KBM-7 (cell line): ENCODE measurements at places on chromosomes 3 and 15.

DNA sequence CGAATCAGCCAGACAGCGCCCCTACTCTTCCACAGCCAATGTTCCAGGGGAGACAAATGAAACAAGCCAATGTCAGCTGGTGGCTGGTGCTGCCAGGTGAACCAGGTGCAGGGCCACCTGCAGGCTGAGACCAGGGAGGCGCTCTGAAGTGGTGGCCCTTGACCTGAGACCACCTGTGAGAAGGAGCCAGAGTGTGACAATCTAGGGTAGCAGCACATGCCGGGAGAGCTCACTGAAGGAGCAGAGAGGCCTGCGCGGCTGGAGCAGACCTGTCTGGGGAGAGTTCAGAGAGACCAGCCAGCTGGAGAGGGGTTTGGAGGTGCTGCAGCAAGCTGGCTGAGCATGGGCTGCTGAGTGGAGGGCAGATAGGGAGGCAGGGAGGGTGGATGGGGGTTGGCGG lies 693 bp upstream of the STAB1 start:
- DNase-seq = no peak

- no peak for DNase-seq
Observed at GRCh38 chr3:186340204-186340603, 21.8 kb downstream of the DGKG start.

GRCh38 chr3:197286678-197287077 lies 11.7 kb downstream of the DLG1 start:
- DNase-seq = no peak

DNA sequence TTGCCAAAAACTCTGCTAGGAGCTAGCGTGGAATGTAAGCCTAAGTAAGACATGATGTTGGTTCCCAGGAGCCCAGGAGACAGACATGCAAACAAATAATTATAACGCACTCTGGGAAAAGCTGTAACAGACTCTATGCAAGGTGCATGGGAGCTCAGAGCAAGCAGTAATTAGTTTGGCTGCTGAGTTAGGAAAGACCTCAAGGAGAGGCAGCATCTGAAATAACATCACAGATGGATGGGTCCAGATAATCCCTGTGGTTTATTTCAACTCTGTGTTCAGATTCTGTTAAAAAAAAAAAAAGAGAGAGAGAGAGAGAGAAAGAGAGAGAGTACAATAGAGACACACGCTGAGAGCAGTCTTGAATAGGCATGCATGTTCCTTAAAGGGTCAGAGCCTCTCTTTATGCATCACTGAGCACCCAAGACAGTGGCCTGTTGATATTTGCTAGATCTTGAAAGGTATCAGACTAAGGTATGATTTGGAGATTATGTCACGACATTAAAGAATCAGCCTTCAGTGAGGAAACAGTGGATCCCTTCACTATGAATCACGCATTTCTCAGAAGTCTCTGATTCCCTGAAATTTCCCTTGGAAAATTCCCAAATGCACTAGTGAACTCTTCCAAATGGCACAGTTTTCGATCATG lies 124.4 kb upstream of the LIPC start:
- DNase-seq = peak; percentile 42

DNA sequence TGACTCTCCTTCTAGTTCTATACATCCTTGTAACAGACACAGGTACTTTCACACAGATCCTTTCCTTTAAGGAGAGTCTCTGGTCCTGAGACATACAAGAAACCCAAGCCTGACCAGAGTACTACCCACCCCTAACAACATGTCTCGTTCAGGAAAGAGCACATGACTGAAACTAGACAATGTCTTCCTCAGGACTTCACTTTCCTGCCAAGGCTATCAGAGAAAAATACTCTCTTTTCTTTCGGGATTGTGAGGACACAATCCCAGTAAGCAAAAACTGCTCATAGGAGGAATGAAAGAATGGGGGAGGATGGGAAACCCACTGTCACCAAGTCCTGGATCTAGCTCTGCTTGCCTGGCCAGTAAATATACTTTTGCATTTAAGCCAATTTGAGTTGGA lies 11.5 kb upstream of the ANKRD28 start:
- DNase-seq = no peak

- no peak for DNase-seq
Observed at GRCh38 chr3:62277986-62278385, 95.4 kb downstream of the FEZF2 start.

DNA sequence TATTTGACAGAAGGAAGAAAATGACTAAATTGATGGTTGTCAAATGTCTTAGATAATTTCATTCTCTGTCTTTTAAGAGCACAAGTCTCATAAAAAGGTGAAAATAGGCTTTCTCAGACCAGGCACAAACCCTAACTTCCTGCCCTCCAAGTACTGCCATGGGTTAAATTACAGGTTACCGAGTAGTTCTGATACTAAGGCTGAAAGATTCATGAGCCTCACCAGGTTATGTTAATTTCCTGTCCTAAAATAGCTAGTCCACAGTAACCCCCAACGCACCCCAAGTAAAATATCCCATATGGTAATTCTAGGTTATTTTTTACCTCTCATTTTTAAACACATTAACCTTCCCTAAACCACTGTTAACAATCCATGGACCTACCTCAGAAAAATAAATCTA lies 42.0 kb downstream of the GSK3B start:
- no peak for DNase-seq

- DNase-seq = no peak
Observed at GRCh38 chr3:195258449-195259153, 12.4 kb downstream of the XXYLT1 start.

GRCh38 chr15:62758126-62758951 lies 284.2 kb upstream of the TPM1 start:
- no peak for DNase-seq

- no peak for DNase-seq
Observed at GRCh38 chr3:172107403-172107802, 68.0 kb downstream of the FNDC3B start.

DNA sequence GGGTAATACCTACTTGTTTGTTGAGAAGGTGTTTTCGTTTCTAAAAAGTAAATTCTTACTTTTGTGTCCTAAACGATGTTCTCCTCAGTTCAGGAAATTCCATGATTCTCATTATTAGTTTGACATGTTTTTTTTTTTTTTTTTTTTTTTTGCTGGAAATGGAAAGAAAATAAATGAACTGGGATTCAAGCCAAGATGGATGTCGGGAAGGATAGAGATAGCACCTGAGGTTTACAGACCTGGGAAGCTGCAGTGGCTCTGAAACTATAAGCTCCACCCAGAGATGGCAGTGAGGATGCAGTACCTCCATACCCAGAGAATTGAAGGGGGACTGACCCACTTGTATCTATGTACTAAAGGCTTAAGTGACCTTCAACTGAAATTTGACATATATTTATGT lies 334.6 kb upstream of the TGFBR2 start:
- DNase-seq = no peak

DNA sequence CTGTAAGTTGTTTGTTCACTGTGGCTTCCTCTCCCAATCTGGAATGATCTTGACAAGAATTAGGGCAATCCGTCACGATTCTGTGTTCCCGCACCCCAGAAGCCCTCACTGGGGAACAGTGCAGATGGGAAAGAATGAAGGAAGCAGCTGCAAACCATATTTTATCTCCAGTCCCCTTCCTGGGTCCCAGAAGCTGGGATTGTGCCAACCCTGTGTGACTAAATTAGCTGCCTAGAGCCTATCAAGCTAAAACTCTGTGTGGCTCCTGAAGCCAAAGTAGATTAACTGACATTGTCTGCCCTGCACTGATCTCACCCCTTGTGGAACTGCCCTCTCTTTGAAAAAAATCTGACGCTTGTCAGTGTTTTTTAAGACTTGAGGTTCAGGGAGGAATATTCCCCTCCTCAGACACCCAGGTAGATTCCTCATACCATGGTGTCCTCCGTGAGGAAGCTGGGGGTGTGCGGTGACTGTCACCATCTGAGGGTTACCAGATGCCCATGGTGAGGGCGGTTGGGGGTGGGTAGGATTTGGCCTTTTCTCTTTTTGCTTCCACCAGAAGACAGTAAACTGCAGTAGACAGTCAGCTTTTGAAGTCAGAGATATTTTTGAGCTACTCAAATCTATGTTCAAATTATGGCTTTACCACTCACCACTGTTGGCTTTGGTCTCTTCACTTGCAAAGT lies 358.3 kb upstream of the TPM1 start:
- DNase-seq = no peak

DNA sequence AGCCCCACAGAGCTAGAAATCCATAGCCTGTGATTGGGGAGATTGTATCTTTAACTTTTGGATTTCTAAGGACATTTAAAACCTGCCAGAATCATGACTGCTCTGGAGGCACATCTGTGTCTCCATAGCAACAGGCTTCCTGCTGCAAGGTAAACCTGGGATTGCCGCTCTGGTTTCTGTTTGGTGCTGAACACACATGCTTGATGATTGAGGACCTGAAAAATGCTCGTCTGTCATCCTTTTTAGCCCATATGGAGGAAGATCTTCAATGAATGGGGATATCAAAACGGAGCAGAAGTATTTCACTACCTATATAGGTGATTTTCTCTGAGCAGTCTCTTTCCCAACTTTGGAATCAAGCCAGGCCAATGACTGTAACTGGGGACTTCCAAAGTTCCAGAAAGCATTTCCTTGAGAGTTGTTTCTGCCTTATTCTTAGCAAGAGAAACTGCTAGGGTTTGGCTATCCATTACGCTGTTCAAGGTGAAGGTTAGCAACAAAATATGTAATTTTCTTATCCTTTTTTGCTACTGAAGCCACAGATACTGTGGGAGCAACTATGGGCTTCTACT lies 96.5 kb upstream of the TNIK start:
- no peak for DNase-seq

DNA sequence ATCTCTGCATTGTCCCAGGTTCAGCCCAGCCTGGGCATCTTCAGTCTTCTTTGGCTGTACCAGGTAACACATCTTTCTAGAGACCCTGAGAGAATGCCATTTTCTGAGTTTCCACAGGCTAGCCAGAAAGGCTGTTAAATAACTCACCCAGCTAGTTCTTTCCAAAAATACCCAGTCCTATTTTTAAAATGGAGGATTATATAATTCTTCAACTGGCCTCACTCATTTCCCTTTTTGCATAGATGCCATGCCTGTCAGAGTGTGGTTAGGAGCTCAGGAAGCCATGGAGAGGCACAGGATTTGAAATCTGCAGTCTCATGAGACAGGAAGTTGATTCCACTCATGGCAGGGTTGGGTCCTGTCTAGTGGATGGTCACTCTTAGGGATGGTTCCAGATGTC lies 39.8 kb downstream of the CEMIP start:
- peak; percentile 28 for DNase-seq

- peak; percentile 3 for DNase-seq
Observed at GRCh38 chr3:168250415-168250861, 154.7 kb upstream of the GOLIM4 start.

GRCh38 chr3:175421902-175422301 lies 562.8 kb downstream of the NAALADL2 start:
- DNase-seq = no peak

DNA sequence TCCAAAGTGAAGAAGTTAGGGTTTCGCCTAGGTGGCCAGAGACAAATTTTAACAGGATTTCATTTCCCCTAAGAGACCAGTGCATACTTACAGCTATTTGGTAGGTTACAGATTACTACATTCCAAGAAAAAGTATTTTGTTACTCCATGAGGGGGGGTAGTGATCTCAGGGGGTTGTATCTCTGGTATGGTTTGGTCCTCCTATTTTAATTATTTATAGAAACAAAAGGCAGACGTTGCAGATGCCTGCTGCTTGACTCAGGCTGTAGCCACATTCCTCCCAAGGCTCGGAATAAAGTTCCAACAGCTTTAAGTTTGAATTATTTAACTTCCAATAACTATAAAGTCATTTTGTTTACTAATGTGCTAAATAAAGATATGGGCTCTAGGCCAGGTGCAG lies 1.3 kb upstream of the TRIM59 start:
- no peak for DNase-seq

DNA sequence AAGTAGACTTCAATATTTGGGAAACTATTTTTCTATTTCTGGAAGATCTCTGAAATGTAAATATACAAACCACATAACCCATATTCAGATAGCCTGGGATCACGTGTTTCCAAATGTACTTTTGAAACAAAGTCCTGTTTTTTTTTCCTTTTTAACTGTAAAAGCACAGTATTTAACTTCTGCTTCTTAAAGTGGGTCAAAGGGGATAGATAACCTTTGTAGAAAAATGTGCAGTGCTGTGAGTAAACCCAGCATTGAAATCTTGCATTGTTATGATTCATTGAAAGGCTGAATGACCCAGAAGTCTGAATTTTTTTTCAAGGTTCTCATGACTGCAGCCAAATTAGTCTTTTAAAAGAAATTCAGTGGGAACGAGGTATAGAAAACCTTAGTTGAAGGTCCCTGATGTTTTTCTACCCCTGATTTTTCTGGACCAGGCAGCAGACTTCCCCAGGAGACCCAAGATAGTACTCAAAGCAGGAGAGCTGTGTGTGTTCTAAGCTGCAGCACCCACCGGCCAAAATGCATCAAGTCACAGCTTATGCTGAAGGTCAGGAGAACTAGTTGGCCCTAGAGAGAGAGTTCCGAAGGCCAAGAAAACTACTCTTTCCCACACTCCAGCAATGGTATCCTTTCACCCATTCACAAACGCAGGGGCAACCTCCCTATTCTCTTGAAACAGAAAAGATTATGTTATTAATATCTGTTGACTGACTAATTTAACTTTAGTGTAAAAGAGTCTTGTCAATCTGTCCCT lies 43.6 kb upstream of the APH1B start:
- DNase-seq = no peak

DNA sequence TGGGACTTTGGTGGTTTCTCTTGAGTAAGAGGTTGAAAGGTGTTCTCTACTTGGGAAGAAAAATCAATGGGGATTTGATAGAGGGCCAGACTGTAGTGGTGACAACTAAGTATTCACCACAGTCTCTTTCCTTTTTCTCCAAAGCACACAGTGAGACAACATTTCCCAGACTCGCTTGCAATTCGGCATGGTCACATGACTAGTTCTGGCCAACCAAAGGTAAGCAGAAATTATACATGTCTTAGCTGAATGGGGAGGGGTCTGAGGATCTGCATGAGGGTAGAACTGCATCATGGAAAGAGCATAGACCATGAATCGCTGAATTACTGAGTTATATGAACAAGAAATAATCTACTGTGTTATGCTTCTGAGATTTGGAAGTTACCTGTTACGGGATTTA lies 144.5 kb upstream of the MYRIP start:
- DNase-seq = no peak

- no peak for DNase-seq
Observed at GRCh38 chr3:111963424-111963823, 15.4 kb upstream of the ABHD10 start.

- no peak for DNase-seq
Observed at GRCh38 chr15:43128980-43129335, 4.4 kb upstream of the TMEM62 start.

- DNase-seq = no peak
Observed at GRCh38 chr3:190676481-190676880, 162.6 kb downstream of the IL1RAP start.

GRCh38 chr3:10764259-10765051 lies 51.6 kb upstream of the SLC6A11 start:
- no peak for DNase-seq

- no peak for DNase-seq
Observed at GRCh38 chr3:16369276-16369675, 104.3 kb downstream of the OXNAD1 start.

GRCh38 chr3:55624238-55624637 lies 137.1 kb upstream of the WNT5A start:
- no peak for DNase-seq

GRCh38 chr3:159941038-159942000 lies 47.3 kb upstream of the IL12A start:
- peak; percentile 39 for DNase-seq
